ENCODE measurements at places on chromosomes 16 and 17. TPM values are rescaled to one million over a fixed set of nuclear protein-coding genes. Genes with fewer than 3 reads are reported as not detected.

GRCh38 chr17:33628500-33629346 is 335.6 kb upstream of the ASIC2 start:
- no peak for DNase-seq

DNA sequence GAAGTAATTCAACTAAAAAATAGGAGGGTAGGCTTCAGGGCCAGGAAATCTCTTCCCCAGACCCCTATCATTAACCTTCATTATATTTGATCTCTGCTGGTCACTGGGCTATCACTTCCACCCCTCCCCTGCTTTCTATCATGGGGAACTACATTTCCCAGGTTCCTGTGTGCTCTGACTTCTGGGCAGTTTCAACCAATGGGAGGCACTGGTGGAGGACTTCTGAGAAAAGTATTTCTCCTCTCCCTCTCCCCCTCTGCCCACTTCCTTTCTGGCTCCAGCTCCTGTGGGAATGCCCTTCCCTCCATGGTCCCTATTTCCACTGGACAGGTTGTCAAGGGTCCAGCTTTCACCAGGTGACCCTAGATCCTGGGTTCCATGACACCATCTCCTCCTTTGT is 364.4 kb downstream of the C16orf95 start:
- DNase-seq: no peak

APOH gene
- not detected for total RNA-seq

ARHGAP44 gene
- total RNA-seq: 0.64 TPM

PLLP gene
- total RNA-seq: not detected

MT1E gene
- total RNA-seq: 21.6 TPM

SLC35G6 gene
- total RNA-seq: not detected
